ENCODE measurements at places on chromosomes 7 and 10.

GRCh38 chr7:19815546-19815945 is 42.1 kb upstream of the TMEM196 start:
- DNase-seq = no peak

DNA sequence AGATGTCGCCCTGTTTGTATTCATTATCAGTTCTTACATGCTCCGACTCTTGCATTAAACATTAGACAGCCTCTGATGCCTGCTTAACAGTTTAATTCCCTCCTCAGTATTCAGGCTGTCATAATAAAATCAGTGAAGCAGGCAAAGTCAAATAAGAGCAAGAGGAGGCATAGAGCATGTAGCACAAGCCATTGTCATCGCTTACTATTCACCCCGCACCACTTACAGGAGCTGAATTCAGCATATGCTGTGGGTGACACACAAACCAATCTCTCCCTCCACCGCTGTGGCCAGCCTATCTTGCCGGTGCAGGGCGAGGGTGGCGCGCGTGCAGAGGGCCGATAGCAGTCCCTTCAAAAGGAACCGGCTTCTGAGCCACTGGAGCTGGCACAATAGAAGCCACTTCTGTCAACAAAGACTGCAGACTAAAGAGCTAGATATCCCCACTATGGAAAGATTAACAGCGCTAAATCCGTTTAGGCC is 433.2 kb upstream of the MGMT start:
- DNase-seq = peak; percentile 39

- DNase-seq = no peak
These were observed 30.1 kb downstream of the PDZD8 start for GRCh38 chr10:117345143-117345542.

DNA sequence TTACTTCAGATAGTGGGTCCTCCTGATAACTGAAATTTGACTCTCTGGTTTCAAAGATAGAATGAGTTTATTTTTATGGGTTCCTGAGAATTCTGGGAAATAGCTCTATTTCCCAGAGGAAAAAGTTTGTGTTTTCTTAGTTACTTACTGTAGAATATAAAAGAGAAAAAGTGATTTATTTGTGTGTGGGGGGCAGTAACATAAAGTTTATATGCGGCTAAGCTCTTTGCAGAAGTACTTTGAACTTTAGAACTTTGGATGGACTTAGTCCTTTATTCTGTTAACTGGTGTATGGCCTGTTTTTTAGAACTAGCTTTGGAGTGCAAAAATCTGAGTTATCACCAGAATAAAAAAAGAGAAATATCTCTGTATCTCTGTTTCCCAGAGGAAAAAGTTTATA is 157.1 kb downstream of the BBS9 start:
- DNase-seq = no peak

DNA sequence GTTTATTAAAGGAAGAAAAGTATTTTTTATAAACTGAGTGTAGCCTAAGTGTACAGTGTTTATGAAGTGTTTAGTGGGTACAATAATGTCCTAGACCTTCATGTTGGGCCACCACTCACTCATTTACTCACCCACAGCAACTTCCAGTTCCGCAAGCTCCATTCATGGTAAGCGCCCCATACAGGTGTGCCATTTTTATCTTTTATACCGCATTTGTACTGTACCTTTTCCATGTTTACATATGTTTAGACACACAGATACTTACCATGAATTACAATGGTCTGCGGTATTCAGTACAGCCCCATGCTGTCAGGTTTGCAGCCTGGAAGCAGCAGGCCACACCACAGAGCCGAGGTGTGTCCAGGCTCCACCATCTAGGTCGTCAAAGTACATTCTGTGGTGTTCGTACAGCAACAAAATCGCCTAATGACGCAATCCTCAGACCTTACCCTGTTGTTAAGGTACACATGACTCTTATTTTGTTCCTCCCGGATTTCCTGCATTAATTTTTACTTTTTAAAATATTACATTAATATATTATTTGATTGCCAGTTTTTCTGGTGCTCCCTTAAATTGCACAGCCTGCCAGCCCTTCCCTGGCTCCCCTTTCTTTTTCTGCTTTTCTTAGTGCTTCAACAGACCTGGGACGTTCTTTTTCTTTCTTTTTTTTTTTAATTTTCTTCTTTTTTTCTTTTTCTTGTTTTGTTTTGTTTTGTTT is 881 bp upstream of the SSBP1 start:
- no peak for DNase-seq

DNA sequence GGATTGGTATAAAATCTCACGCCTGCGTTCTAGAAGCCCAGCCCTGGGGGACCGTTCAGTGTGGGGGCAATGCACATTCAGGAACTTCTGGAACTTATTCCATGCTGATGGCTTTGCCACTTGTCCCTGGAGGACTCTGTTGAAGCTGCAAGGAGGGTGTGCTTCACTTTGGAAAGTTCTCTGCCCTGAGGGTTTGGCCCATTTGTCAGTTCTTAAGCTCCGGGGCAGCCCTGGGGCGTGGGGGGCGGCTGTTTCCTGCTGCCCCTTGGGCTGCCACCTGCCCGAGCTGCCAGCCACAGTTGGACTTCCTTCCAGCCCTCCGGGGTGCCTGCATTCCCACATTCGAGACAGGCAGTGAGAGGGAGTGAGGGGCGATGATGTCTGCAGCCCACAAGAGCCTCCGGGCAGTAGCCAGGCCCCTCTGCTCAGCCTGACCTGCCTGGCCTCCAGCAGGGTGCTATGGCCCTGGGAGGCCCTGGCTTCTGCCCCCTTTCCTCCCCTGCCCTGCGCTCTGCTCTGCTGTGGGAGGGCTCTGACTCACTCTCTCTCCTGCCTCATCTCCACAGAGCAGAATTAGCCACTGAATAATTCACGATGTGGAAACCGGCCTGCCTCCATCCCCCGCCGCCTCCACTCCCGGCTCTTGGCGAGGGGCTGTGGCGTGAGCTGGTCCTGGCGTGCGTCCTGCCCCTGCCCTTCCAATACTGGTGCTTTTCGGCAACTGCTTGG is 1.9 kb downstream of the TTYH3 start:
- no peak for DNase-seq

DNA sequence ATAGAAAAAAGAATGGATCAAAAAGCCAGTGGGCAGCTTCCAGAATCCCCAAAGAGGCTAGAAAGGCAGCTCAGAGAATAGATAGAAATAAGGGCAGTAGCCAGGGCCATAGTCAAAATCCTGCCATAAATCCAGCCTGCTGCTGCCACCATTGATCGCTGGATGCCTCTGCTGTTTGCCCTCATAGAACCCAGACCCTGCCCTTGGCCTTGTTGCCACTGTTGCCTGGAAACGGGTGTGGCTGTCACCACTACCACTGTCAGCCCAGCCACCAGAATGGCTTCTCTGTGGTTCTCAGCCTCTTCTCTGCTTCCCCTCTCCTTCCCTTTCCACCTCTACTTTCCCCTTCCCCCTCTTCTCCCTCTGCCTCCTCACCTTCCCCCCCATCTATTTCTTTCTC is 57.8 kb downstream of the HHEX start:
- DNase-seq = no peak

- DNase-seq = peak; percentile 8
These were observed 182.2 kb downstream of the NOC3L start for GRCh38 chr10:94180576-94180975.

- DNase-seq = no peak
These were observed 3.2 kb upstream of the ZNF775 start for GRCh38 chr7:150375662-150376521.

- no peak for DNase-seq
These were observed 15.5 kb upstream of the JAZF1 start for GRCh38 chr7:28195910-28196620.

- DNase-seq = no peak
These were observed 735.0 kb upstream of the PHF14 start for GRCh38 chr7:10238641-10239040.

DNA sequence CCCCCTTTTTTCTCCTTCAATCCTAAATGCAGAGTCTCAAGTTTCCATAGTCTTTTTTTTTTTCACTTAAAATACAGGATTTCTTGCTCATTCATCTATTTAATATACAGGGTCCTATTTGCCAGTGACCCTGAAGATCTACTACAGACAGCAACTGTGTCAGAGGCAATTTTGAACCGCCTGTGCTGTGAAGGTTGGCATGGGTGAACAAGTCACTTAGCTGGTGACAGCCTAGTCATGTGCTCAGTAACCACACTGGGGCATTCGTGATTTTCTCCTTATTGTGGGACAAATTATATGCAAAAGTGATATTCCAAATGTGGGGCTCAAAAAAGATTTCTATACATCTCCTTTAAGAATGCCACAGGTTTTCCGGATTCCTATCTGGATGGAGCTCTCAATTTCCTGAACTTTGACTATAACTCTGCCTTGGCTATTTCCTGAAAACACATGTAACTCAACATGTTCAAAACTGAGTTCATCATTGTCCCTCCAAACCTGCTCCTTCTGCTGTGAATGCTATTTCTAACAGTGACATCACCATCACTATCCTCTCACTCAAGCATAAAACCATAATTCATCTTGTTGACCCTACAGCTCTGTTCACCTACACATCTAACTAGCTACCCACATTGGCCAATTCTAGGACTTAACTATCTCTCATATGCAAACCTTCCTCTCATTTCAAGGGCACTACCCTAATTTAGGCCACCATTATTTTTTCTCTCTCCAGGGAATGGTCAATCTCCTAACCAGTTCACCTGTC is 36.7 kb downstream of the CDK6 start:
- DNase-seq = no peak

GRCh38 chr10:27857616-27858015 is 112.0 kb upstream of the MKX start:
- peak; percentile 67 for DNase-seq

GRCh38 chr10:75358835-75359421 is 42.6 kb downstream of the ZNF503 start:
- DNase-seq = no peak

- DNase-seq = no peak
These were observed 13.2 kb downstream of the HDAC9 start for GRCh38 chr7:18508443-18509427.

- DNase-seq = no peak
These were observed 195.8 kb upstream of the HABP2 start for GRCh38 chr10:113356794-113357680.

- no peak for DNase-seq
These were observed 246.4 kb upstream of the GRB10 start for GRCh38 chr7:51029131-51029530.

- DNase-seq = no peak
These were observed 176.4 kb upstream of the PTN start for GRCh38 chr7:137519947-137520346.

GRCh38 chr7:27156508-27156898 is at the start of gene HOXA7:
Gene HOXA7, minus strand, starts transcription at chr7:27156675. Its CDS starts 130 bp downstream, at chr7:27156545.
- no peak for DNase-seq

DNA sequence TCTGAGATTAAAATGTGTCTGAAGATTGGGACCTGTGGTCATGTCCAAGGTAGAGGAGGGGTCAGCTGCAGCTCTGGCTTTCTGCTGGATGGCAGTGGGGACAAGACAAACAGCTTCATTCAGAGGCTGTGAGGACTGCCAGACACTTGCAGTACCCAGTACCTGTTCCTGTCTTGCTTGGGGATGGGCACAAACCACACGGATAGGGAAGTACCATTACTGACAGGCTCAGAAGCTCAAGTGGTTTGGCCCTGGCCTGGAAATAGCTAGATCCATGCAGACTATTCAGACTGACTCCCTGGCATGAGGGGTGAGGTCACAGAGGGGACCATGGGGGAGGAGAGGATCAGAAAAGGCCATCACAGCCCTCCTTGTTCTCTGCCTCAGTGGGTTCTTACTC is 56.0 kb upstream of the COMTD1 start:
- DNase-seq = no peak

DNA sequence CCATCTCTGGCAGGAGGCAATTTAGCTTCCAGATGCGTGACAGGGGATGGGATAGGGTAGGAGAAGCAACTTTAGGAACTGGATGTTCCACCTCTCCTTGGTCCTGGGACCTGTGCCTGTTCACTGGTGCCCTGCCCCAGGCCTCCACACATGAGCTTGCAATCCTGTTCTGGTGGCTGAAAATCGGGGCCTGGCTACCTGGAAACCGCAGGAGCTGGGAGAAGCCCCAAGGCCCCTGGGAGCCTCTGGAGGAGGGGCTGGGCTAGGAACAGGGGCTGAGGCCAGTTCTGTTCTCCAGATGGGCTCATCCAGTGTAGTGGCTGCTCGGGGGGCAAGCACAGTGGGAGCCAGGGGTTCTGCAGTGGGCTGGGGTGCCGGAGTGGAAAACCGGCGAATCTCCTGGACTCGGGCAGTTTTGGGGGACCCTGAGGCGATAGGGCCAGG is 5.3 kb upstream of the MYOZ1 start:
- no peak for DNase-seq

DNA sequence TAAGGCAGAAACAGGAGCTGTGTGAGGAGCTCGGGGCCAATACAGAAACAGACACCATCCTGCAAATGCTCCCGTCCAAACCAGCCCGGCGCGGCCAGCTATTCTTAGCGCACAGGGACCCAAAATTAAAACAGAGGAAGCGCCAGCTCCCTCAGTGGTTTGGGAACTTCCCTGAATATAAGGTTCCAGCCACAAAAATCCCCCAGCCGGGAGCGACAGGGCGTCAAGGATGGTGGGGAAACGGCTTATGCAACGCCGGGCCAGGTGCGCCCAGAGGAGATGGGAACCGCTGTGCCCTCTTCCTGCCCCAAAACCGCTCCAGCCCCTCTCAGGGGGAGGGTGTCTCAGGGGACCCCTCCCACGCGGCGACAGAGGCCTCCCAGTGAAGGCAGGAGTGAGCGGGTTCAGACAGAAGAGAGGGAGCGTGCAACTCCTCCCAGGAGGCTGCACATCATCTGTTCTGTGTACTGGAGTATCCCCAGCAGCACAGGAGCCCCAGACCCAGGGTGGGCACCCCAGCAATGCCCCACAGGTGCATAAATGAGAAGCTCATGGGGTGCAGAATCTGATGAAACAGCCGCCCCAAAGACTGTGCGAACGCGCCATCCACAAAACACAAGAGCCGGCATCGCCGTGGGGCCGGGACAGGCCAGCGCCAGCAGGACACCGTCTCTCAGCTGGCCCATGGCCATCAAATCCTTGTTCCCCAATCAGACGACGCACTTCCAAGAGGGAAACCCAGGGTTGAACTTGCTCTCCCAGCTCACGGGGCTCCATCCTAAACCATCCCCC is 73.9 kb upstream of the PDGFA start:
- no peak for DNase-seq

DNA sequence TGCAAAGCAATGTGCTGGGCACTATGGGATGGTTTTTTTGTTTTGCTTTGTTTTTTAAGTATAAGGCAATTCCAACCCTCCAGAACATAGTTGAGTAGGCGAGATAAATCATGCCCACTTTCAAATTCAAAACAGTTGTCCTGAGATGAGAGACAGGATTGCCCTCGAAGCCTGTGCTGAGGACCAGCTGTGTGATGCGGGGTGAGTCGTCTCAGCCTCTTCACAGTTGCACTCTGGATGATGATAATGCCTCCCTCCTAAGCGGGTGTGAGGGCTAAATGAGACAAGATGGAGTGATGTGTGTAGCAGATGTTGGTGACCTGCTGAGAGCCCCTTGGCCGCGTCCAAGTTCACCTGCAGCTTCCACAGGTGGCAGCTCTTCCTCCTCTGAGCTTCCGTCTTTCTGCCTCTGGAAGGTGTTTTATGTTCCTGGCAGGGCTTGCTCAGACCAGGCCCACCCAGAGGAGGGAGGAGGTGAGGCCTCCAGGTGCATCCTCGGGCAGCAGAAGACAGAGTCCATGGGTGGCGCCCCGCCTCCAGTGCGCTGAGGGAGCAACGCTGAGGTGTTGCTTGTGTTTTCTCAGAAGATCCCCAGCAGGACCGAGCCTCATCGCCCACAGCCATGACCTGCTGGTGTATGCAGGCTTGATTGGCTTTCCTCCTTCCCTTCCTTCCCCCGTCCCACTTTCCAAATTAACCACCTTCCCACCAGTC is 30.6 kb downstream of the ECHDC3 start:
- DNase-seq = no peak

- DNase-seq = no peak
These were observed 132.6 kb upstream of the RSU1 start for GRCh38 chr10:16949816-16950215.
